Left kidney (tissue), 8 donors: ENCODE measurements at places on chromosomes 3 and 15. TPM values are rescaled to one million over a fixed set of nuclear protein-coding genes. Genes with fewer than 3 reads are reported as not detected.

GRCh38 chr3:43434431-43434830, 148.1 kb downstream of the SNRK start:
- no peak for DNase-seq

FBXO40 gene
- 0.02 TPM for polyA plus RNA-seq

DNA sequence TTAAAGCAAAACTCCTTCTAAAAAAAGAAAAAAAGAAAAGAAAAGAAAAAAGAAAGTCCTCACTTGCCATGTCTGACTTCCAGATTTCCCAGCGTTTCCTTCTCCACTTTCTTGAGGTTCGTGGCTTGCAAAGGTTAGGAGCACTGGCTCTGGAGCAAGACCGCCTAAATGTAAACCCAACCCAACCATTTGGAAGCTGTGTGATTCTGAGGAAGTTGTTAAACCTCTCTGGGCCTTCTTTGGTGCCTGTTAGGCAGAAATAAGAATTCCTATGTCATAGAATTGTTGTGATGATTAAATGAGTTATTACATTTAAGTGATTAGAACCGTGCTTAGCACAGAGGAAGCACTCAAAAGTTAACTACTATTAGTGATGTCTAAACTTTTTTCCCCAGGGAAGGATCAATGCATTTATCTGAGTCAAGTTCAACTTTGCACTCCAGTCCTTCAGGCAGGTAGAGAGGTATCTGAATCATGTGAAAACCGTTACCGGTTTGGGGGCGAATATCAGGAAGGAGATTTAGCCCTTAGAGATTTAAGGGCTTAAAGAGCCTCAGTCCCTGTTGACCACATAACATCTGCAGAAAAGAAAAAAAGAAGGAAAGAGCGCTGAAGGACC, 78.3 kb upstream of the HES1 start:
- no peak for DNase-seq

DNA sequence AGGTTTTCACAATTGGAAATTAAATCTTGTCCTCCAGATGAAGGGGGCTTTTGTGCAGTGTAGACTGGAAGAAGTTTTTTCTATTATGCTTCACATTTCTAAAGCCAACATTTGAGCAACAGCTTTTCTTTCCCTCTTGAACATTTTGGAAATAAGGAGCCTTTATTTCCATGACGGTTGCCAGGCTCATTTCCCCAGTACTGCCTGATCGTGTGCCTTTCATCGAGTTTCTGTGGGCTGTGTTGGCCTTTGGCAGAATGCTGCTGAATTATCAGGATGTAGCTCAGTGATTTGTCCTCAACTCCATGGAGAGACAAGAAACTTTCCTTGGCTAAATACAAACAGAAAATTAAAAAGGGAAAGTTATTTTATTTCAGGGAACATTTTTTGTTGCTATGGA, 314.8 kb upstream of the LRRC3B start:
- DNase-seq = no peak

MYO5A gene
- 9.2 TPM for polyA plus RNA-seq

LDHAL6B gene
- 0.23 TPM for polyA plus RNA-seq

DLL4 gene
- polyA plus RNA-seq = 5.1 TPM

- no peak for DNase-seq
Observed at GRCh38 chr15:58332676-58333400, 99.0 kb upstream of the LIPC start.

CPOX gene
- 27.1 TPM for polyA plus RNA-seq

CCDC13 gene
- 3.8 TPM for polyA plus RNA-seq

GRK7 gene
- polyA plus RNA-seq = 0.18 TPM

GRCh38 chr3:45311953-45312801, 76.2 kb upstream of the LARS2 start:
- no peak for DNase-seq

- no peak for DNase-seq
Observed at GRCh38 chr3:149898771-149899170, 71.9 kb downstream of the PFN2 start.

- no peak for DNase-seq
Observed at GRCh38 chr3:26078539-26078938, 288.6 kb downstream of the OXSM start.

ABI3BP gene
- polyA plus RNA-seq = 26.8 TPM

DNA sequence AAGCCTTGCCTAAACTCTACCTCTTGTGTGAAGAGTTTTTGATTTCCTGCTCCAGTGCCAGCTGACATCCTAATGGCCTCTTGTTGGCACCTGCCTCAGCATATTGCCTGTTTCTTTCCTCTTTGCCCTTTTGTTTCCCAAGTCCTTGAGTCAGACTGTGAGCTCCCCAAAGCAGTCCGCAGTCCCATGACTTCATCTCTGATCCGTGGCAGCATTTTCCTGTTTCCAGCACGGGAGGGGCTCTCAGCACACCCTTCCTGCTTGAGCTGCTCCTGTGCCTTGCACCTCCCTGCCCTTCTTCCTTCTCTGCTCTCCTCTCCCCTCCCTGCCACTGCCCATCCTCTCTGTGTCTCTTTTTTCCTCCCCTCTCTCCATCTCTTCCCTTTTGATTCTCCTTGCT, 179.6 kb downstream of the EPHB1 start:
- DNase-seq = no peak

CPN2 gene
- 0.80 TPM for polyA plus RNA-seq

FILIP1L gene
- 16.3 TPM for polyA plus RNA-seq

DNA sequence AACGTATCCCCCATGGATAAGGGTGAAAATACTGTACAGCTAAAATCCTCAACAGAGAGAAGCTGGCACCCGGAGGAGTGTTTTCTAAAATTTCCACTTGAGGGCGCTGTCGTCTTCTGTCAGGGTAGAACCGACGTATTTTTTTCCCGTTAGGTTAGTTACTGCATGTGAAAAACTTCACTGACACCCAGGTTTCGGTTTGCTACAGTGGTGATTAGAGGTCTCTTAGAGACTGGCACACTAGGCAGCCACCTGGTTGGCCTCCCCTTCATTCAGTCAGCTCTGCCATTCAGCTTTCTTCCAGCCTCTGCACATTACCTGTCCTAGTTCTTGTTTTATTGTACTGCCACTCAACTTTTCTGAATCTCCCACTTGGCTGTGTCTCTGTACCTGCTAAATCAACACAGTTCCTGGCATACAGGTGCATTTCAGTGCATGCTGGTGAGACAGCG, 18.4 kb downstream of the CCK start:
- DNase-seq = no peak

DNA sequence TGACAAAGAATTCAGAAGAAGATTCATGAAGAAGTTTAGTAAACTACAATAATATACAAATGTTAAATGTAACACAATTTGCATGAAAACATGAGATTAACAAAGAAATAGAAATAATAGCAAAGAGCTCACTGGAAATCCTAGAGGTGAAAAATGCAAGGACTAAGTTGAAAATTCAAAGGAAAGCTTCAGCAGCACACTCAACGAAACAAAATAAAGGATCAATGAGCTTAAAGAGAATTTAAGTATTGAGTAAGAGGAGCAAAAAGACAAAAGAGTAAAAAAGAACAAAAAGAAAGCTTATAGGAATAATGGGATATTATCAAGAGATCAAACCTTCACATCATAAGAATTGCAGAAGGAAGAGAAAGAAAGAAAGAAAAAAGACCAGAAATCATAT, 583.8 kb upstream of the NECTIN3 start:
- DNase-seq = no peak

DNA sequence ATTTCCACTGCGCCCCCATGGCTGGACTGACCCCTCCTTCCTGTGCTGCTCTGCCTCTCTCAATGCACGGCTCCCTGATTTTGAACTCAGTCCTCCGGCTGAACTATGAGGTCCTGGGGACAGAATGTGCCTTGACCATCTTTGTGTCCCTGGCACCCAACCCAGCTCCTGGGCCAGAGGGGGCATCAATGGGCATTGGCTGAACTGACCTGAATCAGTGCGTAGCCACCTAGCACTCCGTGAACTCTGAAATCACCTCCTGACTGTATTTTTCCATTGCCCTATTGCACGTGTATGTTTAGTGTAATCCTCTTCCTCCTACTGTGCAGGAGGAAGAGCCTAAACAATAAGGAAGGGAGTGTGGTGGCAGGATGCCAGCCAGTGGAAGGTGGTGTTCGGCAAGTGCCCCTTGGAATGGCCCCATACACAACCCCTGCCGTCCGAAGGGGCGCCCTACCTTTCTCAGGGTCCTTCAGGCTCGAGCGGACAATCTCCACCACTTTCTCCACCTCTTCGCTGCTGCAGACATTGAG, 33.5 kb downstream of the BDH1 start:
- no peak for DNase-seq

TPRA1 gene
- polyA plus RNA-seq = 31.3 TPM

CKMT1B gene
- 3.4 TPM for polyA plus RNA-seq

- DNase-seq = no peak
Observed at GRCh38 chr3:123025642-123026521, 1.7 kb downstream of the SEMA5B start.

DNA sequence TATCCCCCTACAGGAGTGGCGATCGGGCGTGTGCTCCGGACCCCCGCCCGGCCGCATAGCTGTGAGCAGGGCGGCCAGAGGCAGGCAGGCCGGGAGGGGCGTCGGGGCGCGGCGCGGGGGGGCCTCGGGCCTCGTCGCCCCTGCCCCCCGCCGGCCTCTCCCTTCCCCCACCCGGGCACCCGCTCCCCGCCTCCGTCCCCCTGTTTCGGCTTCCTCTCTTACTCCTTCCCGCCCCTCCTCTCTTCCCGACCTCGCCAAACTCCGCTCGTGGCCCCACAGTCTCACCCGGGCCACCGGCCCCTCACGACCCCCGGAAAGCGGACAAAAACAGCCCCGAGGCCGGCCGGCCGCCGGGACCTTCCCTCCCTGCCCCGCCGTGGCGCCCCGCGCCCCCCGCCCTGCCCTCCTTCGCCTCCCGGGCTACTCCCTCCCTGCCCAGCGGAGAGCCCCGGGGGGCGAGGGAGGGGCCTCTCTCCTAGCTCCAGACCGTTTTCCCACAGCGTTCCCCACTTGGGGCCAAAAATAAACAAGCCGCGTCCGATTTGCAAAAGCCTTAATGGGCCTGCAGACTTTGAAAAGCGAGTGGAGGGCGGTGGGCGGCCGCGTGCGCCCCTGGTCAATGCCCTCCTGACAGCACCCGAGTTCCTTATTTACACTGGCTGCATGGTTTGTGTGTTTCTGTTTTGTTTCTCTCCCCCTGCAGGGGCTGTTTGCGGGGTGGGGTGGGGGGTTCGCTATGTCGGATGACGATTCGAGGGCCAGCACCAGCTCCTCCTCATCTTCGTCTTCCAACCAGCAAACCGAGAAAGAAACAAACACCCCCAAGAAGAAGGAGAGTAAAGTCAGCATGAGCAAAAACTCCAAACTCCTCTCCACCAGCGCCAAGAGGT, 1.0 kb downstream of the UBE2E1 start:
- DNase-seq = peak; percentile 46

DNA sequence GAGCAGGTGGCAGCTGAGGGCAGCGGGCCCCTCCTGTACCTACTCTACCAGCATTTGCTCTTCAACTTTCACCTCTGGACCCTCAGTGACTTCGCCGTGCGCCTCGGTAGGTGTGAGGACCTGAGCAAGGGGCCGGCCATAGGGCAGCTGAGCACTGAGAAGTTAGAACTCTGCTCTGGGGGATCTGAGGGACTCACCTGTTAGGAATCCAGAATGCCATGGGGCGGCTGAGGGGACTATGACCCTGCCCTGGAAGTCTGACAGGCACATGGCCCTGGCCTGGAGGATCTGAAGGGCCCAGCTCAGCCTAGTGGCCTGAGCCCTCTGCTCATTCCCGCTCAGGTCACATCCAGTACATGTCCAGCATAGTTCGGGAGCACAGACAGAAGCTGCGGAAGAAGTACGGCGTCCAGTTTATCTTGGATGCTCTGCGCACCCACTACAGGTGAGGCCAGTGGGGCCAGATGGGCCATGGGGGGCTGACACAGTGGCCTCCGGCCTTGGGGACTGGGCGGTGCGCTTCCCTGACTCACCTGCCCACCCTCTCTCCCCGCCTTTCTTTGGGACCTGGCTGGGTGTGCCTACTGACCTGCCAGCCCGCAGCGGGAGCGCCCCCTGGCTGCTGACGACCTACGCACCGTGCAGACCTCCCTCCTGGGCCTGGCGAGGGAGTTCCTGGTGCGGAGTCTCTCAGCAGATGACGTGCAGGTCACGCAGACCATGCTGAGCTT, 18.8 kb downstream of the NBEAL2 start:
- DNase-seq = peak; percentile 42

DNA sequence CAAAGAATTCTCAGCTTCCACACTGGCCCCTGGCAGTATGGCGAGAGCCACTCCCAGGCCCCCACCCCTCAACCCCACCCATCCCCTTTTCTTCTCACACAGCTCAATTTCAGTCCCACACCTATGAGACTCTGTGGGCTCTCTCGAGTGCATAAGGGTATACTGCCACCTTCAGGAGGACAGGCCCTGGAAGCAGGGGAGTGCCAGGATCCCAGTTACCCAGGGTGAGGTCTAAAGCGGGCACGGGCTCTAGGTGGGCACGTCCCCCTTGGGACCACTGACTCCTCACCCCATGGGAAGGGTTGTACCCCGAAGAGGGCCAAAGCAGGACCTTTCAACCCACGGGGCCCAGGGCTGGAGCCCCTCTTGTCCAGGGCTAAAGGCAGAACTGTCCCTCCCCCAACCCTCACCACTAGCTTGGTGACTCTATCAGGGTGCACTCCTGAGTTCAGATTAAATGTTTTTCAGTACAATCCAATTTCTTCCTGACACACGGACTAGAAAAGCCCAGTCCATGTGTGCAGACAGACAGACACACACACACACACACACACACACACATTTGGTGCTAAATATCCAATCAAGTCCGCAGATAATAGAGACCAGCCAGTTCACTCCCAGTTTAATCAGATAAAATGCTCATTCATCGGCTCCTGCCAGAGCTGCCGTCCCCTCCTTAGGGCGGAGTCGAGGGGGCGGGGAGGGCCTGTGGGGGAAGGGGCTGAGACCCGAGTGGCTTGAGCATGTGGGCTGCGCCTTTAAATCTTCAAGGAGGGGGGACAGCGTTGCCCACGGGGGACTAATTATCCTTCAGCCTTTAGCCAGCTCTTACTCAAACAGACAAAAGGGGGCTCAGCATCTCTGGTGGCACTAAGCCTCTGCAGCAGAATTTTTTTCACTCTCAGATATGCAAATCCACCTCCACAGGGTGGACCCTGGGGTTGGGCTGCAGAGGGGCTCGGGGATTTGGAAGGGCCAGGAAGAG, 59.3 kb downstream of the CYP11A1 start:
- DNase-seq = no peak

- no peak for DNase-seq
Observed at GRCh38 chr3:42906848-42907183, 874 bp downstream of the ZNF662 start.

CLDN18 gene
- 2.7 TPM for polyA plus RNA-seq

ITPKA gene
- 0.52 TPM for polyA plus RNA-seq

DNA sequence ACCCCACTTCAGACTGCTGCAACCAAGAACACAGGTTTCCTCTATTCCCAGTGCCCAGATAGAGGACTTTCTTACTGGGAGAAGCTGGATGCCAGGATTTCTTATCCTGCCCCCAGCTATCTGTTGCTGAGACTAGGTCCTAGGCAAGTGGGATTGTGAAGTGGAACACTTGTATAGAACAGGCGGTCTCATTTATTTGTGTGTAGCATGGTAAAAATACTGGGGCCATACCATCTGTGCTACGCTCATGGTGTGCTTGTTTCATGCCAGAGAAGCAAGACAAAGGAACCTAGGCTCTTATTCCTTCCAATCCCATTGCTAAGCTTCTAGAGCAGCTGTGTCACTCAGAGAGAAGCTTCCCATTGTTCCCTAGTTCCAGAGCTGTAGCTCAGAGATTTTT, 191.5 kb upstream of the EPHA6 start:
- DNase-seq = no peak
